ENCODE measurements at places on chromosomes 4 and X.

- no peak for DNase-seq
Measured at GRCh38 chrX:92209936-92210335, 430.8 kb downstream of the PCDH11X start.

DNA sequence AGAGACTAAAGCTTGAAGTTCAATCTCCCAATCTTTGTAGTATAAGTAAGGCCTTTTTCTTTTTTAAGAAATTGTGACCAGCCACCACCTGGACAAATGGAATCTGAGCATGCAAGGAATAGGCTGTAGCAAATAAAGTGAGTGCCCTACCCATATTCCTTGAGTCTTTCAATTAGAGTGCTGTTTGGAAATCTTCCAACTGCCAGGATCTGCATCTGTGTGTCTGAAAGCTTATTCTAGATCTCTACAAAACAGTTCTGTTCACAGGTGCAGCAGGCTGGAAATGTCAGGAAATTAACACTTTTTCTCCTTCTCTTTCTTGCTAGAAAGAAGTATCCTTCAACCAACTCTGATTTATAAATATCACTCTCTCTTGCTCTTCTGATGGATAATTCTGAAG is 76.7 kb upstream of the NDST3 start:
- DNase-seq = no peak

DNA sequence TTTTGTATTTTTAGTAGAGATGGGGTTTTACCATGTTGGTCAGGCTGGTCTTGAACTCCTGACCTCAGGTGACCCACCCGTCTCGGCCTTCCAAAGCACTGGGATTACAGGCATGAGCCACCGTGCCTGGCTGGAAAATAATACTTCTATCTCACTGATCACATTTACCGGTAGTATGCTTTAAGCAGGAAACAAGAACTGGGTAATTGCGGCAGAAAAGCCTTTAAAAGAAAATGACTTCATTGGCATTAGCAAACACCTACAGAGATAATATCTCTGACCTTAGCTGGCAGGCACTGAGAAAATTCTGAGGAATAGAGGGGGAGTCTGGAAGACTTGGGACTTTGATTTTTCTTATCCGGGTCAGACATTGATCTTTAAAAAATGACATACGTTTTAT is 78.5 kb downstream of the SHROOM3 start:
- DNase-seq = no peak

DNA sequence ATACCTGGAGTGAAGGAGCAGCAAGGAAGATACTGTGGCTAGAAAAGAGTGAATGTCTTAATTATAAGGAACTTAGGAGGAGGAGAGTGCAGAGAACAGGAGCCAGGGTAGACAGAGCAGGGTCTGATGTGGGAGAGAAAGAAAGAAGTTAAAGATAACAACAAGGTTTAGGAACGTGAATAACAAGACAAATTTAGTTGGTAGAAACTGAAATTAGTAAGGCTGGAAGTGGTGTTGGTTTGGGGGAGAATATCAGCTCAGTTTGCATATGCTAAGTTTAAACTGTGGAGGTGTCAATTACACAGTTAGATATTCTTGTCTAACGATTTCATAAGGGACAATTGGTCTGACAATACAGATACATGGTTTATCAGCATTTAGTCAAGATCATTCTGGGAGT is 1123.7 kb upstream of the PABPC4L start:
- DNase-seq = no peak

DNA sequence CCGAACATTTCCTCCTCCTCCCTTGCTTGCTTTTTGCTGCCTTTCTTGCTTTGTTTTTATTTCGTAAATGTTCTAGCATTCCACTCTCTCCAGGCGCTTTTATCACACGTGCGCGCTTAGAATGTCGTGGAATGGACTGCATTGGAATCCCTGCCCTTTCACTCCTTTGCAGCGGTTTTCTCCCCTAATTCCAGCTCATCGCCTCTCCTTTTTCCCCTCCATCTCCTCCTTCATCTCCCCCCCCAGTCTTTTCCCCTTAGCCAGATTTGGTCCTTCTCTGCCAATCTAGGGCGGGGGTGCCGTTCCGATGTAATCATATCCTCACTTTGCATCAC is 579 bp downstream of the OGT start:
- DNase-seq = no peak

GRCh38 chrX:40444798-40445496 is 135.8 kb upstream of the ATP6AP2 start:
- no peak for DNase-seq

GRCh38 chr4:140529434-140529833 is 5.5 kb downstream of the ELMOD2 start:
- DNase-seq = no peak

DNA sequence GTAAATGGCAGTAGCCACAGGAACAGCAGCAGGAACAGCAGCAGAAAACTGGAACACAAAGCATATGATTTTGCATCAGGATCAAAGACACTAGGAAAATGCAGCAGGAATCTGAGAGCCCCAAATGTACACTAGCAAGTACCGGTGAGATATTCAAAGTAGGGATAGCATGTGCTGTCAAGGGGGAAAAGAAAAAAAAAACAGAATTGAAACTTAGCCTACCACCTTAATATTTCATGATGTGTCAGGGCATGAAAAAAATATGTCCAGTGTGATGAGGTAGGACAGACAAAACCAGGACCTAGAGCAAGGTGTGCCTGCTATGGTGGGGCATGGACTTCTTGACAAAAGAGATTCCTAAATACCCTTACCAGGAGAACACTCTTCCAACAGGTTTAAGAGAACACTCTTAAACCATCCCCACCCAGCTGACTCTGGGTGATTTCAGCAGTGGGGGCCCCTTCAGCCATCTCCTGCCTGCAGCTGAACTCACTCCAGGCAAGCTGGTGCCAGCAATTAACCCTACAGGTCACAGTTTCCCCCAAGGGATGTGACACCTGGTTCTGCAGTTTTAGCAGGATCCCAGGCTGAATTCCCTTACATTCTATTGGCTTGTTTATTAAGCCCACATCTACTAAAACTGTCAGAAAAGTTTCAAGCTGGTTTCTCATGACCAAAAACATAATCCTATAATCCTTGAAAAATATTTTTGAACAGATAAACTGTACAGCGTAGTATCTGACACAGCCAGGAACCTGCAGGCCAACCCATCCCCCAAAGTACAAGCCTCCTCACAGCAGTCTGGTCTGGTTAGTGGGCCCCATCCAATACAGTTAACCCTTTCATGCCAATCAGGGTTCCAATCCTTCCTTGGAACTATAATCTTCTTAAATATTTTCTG is 62.9 kb upstream of the FMR1 start:
- DNase-seq = no peak

DNA sequence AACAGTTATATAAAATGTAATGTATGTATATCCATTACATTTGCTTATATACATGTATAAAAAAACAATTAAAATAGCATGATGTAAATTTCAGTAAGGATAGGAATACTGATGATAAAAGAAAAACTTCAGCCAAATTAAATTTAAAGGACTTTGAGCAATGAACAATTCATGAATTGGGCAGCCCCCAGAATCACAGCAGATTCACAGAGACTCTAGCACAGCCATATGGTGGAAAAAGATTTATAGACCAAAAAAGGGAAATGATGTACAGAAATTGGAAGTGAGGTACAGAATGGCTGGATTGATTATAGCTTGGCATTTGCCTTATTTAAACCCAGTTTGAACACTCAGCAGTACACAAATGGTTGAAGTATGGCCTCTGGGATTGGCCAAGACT is 34.7 kb upstream of the RAB40AL start:
- no peak for DNase-seq

GRCh38 chr4:22962295-22962694 is 269.6 kb downstream of the GBA3 start:
- no peak for DNase-seq

DNA sequence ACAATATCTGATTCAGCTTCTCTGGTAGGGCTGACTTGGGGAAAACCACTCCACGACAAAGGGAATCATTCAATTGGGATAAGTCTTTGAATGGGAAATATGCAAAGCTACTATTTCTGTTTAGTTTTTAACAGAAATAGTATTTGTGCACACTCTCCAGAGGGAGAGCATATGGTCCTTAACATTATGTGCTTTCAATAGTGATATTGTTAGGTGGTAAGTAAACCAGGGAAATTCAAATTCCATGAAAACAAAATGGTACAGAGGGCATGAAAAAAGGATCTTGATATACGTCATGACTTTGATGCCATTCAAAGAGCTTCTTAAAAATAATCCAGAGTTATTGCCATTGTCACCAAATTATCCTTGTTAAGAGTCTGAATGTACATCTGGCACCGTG is 47.1 kb upstream of the CITED1 start:
- no peak for DNase-seq

- DNase-seq = no peak
Measured at GRCh38 chr4:80062527-80062926, 10.5 kb downstream of the ANTXR2 start.

- no peak for DNase-seq
Measured at GRCh38 chr4:107743532-107743931, 23.5 kb upstream of the PAPSS1 start.

GRCh38 chr4:168731006-168731636 is 234.3 kb downstream of the PALLD start:
- no peak for DNase-seq

GRCh38 chrX:35726176-35726575 is 72.0 kb upstream of the MAGEB16 start:
- DNase-seq = no peak

- no peak for DNase-seq
Measured at GRCh38 chrX:13428053-13428786, 108.4 kb upstream of the ATXN3L start.

DNA sequence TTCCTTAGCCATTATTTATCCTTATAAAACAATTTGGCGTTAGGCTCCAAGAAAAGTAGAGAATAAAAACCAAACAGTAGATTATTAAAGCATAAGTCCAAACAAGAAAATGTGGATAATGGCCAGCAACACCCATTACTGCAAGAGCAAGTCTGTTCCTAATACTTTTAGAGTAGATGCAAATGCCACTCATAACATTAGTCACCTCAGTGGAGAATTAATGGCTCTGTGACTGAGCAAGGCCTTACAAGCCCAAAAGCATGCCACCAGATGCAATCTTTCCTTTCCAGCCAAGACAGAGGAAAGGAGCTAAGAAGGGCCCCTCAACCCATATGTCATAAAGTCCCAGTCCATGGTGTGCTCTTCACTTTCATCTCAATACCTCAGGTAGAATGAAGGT is 373.8 kb downstream of the OPHN1 start:
- DNase-seq = no peak

DNA sequence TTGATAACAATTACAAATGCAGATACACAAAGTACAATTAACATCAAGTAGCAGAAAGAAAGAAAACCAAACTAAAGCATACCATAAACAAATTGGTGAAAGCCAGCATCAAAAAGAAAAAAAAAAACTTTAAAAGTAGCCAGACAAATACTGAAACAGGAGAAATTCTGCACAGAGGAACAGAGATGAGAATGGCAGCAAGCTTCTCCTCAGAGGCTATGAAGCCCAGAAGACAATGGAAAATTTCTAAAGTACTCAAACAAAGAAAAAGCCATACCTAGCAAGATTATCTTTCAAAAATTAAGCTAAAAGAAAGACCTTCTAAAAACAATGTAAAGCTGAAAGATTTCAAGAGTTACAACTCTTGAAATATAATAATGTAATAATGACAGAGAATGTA is 471.3 kb downstream of the SPOCK3 start:
- no peak for DNase-seq

DNA sequence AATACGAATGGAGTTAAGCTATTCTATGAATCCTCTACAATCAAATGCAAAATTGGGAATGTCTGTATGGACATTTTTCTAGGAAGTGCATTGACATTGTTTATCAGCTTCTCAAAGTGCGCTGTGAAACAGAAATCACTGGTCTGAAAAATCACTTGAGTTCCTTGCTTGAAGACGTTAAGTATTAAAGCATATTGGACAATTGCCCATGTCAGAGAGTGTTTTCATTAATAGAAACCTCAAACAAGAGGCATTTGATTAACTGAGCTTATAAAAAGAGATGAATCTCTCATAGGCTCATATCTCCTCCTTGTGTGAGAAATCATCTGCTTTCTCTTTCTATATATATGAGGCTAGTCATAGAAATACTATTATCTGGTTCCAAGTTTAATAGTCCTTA is 692.1 kb upstream of the POU3F4 start:
- no peak for DNase-seq

DNA sequence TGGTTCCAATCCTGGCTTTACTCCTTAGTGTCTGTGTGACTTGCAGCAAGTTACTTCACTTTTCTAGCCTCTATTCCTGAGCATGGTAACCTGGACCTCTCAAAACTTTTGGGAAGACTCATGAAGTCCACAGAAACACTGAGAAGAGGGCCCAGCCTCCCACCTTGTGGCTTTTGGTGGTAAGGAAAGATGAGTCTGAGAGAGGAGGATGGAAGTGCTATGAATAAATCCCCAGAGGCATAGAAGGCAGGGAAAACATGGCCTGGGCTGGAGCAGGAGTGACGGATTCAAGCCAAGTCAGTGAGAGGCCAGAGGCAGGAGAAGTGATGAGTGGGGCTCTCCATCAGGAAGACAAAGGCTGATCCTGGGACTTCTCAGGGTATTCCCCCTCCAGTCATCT is 10.9 kb upstream of the MAGEA4 start:
- no peak for DNase-seq

DNA sequence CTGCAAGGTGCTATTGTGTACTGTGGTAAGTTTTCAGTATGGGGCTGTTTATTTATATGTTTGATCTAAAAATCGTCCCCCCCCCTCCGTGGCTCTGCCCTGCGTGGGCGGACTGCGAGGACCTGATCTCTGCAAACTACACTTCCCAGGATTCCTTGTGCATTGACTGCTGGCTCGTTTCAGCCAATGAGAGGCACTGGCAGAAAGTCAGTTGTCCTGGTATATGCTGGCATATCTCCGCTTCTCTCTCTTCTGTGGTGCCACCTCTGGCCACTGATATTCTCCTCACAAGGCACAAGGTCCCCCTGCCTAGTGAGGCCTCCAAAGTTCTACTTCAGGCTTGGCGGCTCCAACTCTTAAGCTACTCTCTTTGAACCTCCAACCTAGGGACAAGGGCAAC is 168.8 kb upstream of the ZFP42 start:
- no peak for DNase-seq

DNA sequence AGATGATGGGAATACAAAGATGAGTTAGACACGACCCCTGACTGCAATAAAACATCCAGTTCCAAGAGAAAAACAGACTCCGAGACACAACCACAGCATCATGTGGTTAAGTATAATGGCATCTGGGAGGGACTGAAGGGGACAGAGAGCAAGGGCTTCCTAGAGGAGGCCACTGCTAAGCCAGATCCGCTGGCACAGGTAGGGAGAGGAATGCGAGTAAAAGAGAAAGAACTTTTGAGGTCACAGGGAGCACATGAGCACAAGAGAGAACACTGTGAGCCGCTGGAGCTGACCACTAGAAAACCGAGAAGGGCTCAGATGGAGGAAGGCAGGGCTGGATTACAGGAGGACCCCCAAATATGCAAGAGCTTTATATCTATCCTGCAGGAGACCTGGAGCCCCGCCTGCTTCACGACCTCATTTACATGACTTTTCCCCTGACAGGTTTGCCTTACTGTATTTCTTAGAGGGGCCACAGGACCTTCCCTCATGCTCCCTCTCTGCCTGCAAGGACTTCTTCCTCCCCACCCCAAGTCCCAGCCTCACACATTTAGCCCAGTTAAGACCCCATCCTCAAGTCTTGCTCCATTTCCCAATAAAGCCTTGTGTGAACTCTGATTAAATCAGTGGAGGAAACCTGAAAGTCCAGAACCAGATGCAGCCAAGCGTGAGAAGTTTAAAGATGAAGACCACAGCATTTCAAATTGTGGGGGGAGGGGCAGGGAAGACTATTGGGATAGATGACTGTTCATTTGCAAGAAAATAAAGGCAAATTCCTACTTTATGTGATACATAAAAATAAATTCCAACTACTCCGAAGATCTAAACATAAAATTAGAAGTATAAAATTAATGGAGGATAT is 29.6 kb downstream of the MFAP3L start:
- no peak for DNase-seq

Data from stimulated activated CD8-positive, alpha-beta memory T cell treated with anti-CD3 and anti-CD28 coated beads, Interleukin-4, amount 100 ng/mL, for 4 hours (primary cell).